Right ventricle myocardium inferior (tissue), 1 donor: ENCODE measurements at places on chromosomes 4 and X. TPM values are rescaled to one million over a fixed set of nuclear protein-coding genes. Genes with fewer than 3 reads are reported as not detected.

GRCh38 chr4:78721747-78722146, 54.4 kb upstream of the BMP2K start:
- DNase-seq = no peak

GRCh38 chr4:111108153-111108552, 485.3 kb upstream of the PITX2 start:
- DNase-seq = no peak

GRCh38 chr4:127622921-127623796, 9.6 kb upstream of the INTU start:
- DNase-seq = no peak

DNA sequence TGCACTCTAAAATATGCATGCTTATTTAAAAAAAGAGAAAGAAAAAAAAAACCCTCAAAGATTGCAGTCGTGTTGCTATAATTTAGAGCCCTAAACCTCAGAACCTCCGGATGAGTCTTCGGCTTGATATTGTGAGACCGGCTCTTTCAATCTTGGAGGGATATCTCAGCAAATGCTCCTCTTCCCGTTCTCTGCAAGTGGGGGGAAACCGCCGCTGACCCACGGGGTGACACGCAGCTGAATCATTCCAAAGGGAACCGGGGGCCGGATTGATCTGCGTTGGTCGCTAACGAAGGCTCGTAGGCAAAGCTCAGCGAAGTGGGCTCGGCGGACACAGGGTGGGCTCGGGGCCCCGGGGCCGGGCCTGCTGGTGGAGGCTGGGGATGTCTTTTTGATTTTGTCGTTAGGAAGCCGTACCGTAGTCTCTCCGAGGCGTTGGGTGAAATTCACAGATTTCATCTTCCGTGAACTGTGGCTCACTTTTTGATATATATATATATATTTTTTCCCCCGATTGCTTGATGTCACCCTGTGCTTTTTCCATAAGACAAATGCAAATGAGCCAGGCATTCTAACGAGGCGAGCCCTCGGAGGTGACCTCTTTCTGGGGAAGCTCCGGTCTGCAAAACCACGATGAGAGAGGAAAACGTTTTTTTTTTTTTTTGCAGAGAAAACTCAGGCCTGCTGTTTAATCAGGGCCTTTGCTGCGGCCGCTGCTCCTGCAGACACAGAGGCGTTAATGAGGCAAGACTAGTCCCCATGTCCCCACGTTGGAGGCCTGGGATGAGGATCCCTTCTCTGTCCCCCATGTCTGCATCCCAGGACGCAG, 110.7 kb upstream of the PPP2R3B start:
- no peak for DNase-seq

GRCh38 chrX:26146024-26146423, 7.9 kb downstream of the MAGEB18 start:
- DNase-seq = no peak

GRCh38 chr4:2667428-2667827, 88.7 kb downstream of the TNIP2 start:
- DNase-seq = no peak

GRCh38 chr4:153764601-153765368, 5.0 kb upstream of the RNF175 start:
- no peak for DNase-seq

DNA sequence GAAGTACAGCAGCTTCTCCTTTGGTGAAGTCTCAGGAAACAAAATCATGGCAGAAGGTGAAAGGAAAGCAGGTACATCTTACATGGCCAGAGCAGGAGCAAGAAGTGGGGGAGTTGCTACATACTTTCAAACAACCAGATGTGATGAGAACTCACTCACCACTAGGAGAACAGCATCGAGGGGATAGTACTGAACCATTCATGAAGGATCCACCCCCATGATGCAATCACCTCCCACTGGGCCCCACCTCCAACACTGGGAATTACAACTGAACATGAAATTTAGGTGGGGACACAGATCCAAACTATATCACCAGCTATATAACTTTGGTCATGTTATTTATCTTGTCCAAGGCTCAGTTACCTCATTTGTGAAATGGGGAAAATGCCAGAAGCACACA, 159.4 kb downstream of the OPHN1 start:
- DNase-seq = no peak

DNA sequence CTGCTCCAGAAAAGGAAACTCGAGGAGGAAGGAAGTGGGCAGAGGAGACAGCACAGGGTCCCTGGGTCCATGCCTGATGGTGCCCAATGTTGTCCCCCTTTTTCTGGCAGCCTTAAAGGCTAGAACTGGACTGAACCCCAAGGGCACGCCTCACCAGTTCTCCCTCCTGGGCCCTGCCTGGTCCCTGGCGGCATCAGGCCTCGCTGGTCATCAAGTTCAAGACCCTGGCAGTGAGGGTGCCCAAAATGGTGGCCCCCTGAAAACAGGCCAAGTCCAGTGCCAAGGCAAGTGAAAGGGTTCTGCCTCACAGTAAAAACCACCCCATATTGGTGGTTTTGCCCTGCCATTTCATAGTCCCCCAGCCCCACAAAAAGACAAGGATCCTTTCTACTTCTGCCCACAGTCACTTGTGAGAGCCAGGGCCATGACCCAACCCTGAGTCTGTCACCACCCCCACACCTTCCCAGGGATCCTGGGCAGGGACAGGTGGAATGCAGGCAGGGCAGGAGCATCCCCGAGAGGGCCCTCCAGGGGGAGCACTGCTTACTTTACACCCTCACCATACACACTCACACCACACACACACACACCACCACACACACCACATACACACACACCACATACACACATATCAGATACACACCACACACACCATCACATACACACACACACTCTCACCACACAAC, 107.6 kb downstream of the DCTD start:
- DNase-seq = no peak

GRCh38 chrX:151703487-151703886, 8.2 kb downstream of the PRRG3 start:
- DNase-seq = peak; percentile 71

GRCh38 chr4:88963817-88964216, 93.2 kb downstream of the FAM13A start:
- DNase-seq = no peak

GRCh38 chrX:12802741-12803140, 11.5 kb downstream of the PRPS2 start:
- no peak for DNase-seq

The POLN gene
- 2.0 TPM for total RNA-seq

The IDH3G gene
- 78.7 TPM for total RNA-seq

The RS1 gene
- not detected for total RNA-seq

The RADX gene
- 0.87 TPM for total RNA-seq

The CCDC110 gene
- 1.0 TPM for total RNA-seq
